CMK (cell line): ENCODE measurements at places on chromosomes 1 and 21.

GRCh38 chr1:236868625-236869467 is 73.8 kb downstream of the MTR start:
- peak; percentile 78 for DNase-seq

- DNase-seq, result peak; percentile 55
Measured at GRCh38 chr21:45128613-45129188, 54.3 kb downstream of the ADARB1 start.

DNA sequence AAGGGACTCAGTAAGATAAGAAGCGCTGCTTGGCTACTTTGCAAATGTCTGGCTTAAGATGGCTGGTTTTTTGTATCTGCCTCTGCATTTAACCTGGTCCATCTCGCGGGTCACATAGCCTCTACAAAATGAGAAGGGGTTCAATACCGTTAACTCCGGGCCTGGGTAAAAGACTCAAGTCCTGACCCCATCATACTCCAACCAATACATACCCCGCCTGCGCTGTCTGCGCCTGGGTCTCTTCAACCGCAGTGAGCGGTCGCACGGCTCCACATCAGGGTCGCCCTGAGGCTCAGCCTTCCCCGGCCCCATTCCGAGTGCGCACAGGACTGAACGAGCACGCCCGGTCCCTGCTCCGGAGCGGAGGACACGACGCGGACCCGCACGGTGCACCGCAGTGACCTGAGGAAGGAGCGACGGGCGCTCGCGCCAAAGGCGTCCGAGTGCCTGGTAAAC is 558 bp upstream of the PGD start:
- DNase-seq, result no peak

DNA sequence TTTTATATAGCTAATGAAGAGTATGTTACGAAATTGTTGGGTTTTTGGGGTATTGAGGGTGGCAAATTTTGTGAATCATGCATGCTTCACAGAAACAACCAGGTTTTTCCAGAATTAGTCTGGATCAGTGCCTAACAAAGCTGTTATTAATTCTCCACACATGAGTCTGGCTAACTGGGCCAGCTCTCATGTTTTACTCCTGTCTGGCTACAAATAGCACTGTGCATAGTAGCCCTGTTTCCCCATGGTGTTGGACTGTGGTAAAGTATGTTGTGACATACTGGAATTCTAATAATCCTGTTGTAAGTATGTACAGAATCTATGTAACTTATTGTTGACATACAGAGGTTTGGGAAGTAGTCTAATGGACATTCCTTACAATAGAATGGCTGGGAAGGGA is 35.8 kb downstream of the S100B start:
- no peak for DNase-seq

DNA sequence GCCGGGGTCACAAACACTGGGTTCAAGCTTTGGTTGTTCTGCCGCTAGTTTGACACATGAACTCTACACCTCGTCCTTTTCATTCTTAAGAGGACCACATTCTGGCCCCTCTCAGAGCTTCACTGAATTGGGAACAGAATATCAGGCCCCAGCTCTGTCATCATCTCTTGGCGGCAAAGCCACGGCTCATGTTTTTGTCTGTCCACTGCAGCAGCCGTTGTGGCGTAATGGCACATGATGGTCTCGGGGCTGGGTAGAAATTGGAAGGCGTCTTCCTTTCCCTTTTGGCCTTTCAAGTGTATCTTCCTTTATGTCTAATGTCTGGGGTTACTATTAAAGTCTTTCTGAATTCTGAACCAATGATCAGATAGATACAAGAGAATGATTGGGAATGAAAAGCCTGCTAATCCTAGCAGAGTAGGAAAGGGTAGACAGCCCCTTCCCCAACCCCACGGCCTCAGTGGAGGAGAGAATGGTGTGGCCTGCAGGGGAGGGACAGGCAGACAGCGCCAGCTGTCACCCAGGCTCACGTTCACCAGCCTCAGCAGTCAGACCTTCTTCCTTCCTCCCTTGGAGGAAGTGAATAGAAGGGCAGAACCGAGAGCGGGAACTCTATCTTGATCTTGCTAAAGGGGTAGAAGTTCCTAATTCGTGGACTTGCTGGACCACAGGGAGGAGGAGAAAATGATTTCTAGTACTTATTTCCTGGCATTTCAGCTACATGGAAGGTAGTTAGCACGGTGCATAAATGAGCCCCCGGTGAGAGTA is 498.1 kb downstream of the KIF26B start:
- DNase-seq, result peak; percentile 26

- no peak for DNase-seq
Measured at GRCh38 chr1:76210160-76210559, 135.6 kb downstream of the ST6GALNAC3 start.

- no peak for DNase-seq
Measured at GRCh38 chr1:51794868-51795267, 83.7 kb downstream of the NRDC start.

- no peak for DNase-seq
Measured at GRCh38 chr1:234911787-234912186, 216.8 kb downstream of the TOMM20 start.

DNA sequence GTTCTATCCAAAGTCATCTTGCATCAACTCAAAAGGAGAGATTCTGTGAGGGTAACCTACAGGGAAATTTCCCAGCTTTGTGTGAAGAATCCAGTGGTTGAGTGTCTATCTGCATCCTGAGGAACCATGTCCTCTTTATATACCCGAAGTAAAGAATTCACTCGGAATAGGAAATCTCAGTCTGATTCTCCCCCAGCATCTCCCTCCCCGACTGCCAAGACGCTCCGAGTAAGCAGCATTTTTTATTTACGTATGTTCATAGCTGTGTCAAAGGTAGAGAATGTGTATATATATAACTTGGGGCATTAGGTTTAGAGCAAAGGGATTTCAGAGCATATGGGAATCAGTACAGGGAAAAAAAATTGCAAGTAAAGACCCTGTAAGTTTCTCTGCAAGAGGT is 170.2 kb downstream of the SYT2 start:
- DNase-seq, result no peak

GRCh38 chr1:178937695-178938094 is 66.8 kb upstream of the ANGPTL1 start:
- no peak for DNase-seq

DNA sequence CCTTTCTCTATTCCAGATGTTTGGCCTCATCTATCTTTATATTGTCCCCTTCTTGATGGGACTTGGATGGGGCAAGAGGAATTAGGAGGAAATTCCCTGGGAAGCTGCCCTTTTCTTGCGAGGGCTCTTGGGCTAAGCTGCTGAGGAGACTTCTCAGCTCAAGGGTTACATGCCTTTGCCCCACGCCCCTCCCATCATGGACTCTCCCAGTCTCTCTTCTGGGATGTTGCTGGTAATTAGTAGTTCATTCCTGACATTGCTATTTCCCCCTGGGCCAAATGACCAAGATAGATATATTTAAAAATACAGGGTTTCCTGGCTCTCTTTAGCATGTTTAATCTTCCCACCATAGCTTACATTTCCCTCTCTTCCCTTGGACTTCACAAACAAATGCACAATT is 90.6 kb upstream of the RALGPS2 start:
- no peak for DNase-seq

- DNase-seq, result no peak
Measured at GRCh38 chr1:107776900-107777663, 187.9 kb downstream of the VAV3 start.

DNA sequence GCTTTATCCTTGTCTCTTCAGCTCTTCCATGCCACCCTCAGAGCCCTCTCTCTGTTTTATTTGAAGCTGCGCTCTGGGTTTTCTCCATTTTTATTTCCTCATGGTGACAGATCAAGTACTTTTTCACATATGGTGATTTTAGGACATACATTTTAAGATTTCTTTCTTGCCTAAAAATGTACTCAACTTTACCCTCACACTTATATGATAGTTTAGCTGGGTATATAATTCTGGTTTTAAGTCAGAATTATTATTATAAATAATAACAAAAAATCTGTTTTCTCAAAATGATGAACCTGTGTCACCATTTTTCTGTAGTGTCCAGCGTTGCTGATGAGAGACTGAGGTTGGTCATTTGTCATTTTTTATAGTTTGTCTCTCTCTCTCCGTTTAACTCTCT is 754 bp upstream of the KRTAP10-5 start:
- no peak for DNase-seq

DNA sequence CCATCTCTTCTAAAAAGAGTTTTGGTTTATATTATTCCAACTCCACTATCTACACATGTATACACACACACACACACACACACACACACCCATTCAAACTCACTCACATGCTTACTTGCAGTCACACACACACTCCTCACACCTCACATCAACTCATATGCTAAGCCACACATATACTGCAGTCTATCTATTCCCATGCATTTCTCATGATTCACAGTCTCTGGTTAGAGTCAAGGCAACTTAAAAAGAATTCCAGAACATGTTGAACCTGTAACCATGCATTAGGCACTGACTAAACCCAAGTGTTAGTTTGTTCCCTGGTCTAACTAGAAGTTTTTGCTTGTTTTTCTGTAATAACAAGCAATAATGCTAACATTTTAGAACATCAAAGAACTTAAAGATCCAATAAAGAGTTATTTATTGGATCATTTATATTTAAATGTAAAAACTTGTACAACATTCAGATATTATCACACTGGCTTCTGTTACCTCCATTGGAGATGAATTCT is 931.1 kb downstream of the PLA2G4A start:
- DNase-seq, result no peak

- no peak for DNase-seq
Measured at GRCh38 chr1:42680055-42680454, 2.2 kb upstream of the YBX1 start.

GRCh38 chr1:195345149-195345548 is 1263.1 kb downstream of the KCNT2 start:
- DNase-seq, result no peak

- DNase-seq, result no peak
Measured at GRCh38 chr1:11441211-11441952, 37.6 kb upstream of the DISP3 start.

- no peak for DNase-seq
Measured at GRCh38 chr1:237684236-237684635, 206.5 kb downstream of the ZP4 start.
